ENCODE measurements at places on chromosomes 2 and 18.

DNA sequence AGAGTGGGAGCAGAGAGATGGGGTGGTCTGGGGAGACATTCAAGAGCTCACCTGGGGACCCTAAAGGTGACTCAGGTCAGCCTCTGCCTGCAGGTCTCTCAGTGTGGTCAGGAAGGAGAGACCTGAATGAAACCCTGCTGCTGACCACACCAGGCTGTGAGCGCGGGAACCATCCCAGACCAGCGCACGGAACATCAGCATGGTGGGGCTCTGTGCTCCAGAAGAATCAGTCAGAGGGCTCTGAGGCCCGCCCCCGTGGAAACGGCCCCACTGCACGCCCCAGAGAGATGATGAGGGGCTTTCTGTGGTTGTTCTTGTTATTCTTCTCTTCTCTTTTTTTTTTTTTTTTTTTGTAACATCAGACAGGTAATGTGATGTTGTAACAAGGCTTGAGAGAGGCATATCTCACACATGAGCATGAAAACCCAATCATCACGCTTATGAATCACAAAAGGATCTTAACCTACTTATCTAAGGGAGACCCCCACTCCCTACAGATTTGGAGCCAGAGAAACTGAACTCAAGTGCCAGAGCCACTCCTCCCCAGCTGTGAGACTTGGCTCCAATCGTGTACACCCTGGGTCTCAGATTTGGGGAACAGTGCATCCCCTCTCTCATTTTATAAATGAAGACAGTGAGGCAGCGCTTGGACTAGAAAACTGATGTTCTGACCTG is 302.2 kb downstream of the EIPR1 start:
- DNase-seq: no peak

GRCh38 chr2:28435814-28436351 is 43.2 kb downstream of the FOSL2 start:
- DNase-seq: no peak

DNA sequence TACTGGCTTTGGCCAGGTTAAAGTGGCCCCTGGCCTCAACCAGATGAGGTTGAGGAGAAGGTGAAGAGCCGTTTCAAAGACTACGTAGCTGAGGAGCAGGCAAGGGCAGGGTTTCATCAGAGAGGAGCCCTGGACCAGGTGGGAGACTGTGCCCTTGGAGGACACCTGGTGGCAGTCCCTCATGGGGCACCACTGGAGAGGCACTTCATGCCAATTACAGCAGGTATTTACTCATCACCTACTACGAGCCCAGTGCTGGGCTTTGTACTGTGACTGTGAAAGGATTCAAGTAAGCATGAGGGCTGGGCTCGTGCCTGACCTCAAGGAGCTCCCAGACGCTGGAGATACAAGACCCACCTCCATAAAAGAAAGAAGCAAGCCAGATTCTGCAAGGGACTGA is 37.6 kb downstream of the SMAD7 start:
- DNase-seq: peak; percentile 36

DNA sequence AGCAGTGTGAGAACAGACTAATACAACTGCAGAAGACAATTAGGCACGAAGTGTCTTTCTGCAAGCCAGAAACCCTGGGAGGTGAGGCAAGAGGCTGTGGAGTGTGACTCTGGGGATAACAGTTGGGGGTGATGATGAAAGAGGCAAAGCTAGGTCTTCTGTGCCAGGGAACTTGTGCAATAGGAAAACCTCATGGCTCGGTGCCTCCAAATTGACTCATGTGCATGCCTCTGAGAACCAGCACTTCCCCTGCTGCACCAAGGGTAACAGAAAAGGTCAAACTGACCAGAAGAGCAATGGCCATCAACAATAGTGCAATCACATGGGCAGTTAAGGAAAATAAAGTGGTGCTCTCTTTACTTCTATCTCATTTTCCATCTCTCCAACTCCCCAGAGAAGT is 136.4 kb downstream of the SCG2 start:
- DNase-seq: no peak

- no peak for DNase-seq
Observed at GRCh38 chr2:24881623-24882022, 38.4 kb downstream of the ADCY3 start.

DNA sequence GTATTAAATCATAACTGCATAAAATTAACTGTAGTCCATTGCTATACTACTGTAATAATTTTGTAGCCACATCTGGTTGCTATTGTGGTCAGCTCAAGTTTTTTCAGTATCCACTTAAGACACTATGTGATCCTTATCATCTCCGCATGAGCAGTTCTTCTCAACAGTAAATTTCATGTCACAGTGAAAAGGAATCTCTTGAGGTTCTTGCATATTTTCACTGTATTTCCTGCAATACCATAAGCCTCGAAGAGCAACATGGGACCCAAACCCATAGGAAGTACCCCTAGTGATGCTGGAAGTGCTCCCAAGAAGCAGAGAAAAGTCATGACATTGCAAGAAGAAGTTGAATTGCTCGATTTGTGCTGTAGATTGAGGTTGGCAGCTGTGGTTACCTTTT is 86.7 kb downstream of the LDLRAD4 start:
- no peak for DNase-seq

DNA sequence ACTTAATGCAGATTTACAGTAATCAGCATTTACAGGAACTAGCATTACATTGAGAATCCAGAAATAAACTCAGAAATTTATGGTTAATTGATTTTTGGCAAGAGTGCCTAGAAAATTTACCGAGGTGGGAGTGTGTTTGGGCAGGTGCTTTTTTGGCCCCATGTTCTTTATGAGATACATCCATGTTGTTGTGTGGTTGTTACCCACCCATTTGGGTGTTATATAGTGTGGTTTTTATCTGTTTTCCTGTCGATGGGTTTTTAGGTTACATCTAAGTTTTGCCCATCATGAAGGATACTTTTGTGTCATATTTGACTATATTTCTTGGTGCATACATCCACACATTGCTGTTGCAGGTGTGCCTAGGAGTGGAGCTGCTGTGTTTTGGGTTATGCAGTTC is 82.0 kb downstream of the ATP9B start:
- DNase-seq: no peak

DNA sequence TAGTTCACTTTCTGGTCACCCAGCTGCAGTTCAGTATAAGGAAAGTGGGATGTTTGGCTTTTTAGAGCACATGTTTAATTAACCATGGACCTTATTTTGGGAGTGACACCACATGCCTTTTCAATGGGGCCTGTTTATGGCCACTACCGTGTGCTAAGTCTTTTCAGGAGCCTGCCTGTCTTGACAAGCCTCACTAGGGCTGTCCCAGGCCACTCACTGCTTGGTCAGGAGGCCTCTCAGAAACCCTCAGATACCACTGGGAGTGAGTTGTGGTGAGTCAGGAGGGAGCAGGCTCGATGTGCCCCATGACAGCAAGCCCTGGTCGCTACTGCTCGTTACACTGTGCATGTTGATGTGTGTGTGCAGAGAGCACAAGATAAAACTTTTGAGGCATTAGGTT is 123.0 kb downstream of the MAP4K4 start:
- DNase-seq: no peak

DNA sequence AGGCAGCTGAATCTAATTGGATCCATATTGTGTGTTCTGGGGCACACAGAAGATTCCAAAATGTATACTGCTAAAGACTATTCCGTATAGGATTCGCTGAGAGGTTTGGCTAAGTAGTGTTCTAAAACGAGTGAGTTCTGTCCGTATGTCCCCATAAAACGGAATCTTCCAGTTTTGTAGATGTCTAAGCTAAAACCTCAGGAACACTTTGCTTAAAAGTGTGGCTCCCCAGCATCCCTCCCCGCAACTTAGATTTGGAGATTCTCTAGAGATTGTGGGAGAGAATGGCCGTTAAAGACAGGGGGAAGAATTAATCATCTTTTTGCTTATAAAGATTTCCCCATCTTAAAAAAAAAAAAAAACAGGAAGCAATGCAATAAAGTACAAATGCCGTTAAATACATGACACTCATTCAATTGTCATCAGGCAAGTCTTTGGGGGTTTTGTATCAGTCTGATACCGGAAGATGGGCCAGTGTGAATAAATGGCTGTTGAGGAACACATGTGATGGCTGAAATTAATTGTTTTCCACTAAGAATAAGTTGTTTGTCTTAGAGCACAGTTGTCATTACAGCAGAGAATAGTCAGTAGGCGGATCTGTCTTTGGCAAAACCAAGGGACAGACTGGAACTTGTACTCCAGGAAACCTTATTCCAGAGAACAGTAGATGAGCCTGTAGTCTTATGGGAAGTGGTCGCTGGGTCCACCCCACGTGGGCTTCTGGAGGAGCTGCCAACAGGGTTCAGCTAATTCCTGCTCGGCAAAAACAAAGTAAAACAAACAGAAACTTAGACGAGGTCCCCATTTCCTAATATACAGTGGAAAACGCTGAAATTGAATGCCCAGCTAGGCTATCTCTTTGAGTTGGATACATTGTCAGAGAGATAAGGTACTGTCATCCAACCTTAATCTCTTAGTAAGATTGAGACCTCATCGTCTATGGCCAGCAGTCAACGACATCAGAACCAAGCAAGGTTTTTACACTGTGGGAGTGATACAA is 1.7 kb downstream of the EMILIN2 start:
- no peak for DNase-seq

DNA sequence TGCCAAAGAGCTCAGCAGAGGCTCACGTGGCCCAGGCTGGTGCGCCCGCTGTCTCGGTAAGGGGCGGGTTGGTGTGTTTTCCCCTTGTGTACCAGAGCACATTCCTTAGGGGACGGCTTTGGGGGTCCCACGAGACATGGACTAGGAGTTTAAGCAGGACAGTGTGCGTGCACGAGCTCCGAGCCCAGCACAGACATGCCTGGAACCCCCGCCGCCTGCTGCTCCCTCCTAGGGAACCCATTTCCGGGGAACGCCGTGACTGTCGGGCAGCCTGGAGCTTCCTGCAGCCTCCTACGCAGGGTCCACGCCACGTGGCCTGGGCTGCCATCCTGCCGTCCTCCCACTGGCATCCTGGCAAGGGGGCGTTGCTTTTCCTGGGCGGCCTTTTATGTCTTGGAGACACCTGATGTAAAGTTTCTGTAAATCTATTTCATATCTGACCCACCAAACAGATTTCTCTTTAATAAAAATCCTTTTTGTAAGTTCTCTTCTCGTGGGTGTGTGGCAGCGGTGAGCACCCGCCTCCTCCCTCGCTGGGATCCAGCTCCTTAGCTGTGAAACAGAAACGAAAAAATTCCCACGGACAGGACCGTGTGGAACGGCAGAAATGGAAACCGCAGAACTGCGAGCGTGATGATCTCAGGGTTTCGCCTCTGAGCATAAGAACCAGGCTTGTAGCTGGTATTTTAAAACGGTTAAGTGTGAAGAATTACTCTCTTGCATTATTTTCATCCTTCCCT is 43.5 kb upstream of the KCNG2 start:
- DNase-seq: no peak

DNA sequence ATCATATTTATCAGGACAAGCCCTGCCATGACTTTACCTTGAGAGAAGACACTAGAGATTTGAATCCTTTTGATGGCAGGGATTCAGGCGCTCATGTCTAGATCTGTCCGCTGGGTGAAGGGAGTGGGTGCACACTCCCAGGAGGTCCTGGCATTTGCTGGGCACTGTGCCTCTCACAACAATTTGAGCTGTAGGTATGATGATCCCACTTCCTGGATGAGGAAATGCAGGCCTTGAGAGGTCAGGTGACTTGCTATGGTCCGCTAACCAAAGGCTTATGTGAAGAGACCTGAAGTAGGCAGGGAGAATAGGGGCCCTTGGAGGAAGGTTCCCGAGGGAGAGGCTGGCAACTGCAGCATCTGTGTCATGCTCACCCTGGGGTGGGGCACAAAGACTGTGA is 206.1 kb downstream of the HAUS1 start:
- no peak for DNase-seq

- no peak for DNase-seq
Observed at GRCh38 chr2:199431746-199432213, 26.0 kb downstream of the SATB2 start.

DNA sequence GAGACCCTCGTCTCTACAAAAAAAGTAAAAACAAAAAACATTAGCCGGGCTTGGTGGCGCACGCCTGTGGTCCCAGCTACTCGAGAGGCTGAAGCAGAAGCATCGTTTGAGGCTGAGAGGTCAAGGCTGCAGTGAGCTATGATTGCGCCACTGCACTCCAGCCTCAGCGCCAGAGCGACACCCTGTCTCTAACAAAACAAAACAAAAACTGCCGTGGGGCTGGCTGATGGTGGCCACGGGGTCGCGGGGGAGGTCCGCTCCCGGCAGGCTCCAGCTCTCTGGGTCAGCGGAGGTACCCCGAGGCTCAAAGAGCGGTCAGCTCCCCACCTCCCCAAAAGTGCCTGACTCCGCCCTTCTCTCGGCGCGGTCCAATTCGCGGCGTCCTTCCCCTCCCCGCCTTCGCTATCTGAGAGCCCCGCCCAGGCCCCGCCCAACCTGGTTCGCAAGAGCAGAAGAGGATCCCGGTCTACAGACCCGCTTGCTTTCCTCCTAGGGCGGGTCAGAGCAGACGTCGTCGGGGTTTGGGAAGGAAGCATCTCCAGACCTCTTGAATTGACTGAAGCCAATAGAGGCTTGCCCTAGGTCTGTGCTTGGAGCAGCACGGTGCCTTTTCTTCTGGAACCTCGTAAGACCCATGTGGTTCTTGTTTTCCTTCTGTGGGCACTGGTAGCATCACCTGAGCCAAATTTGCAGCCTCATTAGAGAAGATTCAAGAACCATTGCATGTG is 7.8 kb downstream of the RAX start:
- no peak for DNase-seq

DNA sequence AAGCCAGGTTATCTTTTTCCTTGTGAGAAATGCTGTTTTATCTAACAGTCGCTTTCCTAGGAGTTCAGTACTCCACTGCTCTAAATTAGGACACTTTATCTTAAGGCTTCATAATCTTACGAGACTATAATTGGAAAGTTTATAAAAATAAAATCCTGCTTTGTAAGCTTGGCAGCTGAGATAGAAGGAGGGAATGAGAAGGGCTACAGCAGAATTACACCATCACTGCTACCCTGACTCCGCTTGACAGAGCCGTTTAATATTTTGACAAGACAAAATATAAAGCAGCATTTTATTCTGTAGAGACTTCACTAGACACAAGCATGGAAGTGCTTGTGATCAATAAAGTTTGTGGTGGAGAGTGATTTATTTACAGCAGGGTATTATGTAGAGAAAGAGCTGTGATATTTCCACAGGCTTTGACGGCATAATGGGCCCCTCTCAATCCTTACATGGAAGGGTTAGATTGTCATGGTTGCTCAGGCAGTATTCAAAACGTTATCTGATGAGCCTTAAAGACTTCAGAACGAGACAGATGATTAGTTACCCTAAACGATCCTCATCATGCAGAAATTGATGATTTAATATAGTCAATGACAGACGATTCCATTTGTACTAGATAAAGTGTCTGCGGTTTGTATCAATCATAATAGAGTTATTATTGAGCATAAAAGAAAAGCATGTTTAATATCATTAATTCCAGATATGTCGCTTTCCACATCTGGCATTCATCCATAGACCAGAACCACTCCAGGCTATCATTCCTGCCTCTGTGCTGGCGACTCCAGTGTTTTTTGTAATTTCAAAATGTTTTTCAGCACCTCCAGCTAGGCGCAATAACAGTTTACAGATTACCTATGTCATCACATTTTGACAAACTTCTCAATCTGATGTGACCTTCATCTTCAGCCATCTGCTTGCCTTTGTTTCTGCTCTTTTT is 242.2 kb downstream of the FIGN start:
- no peak for DNase-seq

All from stimulated activated CD4-positive, alpha-beta T cell treated with anti-CD3 and anti-CD28 coated beads, Interleukin-4, amount 100 ng/mL, for 4 hours (primary cell).